ENCODE measurements at places on chromosomes 6 and 20.

- DNase-seq, result no peak
Observed at GRCh38 chr6:34128045-34128444, 17.8 kb downstream of the GRM4 start.

DNA sequence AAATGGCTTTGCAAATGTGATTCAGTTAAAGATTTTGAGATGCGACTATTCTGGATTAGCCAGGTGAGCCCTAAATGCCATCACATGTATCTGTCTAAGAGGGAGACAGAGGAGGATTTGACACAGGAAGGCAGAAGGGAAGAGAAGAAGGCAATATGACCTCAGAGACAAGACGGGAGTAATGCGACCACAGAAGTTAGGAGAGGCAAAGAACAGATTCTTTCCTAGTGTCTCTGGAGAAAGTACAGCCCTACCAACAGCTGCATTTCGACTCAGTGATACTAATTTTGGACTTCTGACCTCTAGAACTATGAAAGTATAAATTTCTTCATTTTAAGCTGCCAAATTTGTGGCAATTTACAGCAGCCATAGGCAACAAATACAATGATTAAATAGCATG lies 24.2 kb upstream of the TPD52L1 start:
- no peak for DNase-seq

- no peak for DNase-seq
Observed at GRCh38 chr6:24968783-24969182, 33.0 kb upstream of the RIPOR2 start.

DNA sequence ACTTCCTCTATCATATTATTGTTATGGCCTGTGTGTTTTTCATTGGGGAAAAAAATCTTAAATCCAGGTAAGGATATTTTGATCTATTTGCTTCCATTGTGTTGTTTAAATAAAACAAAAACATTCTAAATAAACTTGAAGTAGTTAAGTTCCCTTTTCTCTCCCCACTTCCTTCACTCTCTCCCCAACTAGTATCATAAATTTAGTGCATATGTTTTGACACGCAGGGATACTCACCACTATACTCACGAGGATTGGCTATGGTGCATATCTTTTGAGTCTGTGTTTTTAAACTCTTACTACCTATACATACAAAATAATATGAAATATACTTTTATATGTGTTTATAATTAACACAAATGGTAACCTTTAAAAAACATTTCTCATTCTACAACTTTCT lies 5.2 kb downstream of the TTLL9 start:
- no peak for DNase-seq

GRCh38 chr6:136171231-136171630 lies 78.9 kb downstream of the MTFR2 start:
- DNase-seq, result no peak

DNA sequence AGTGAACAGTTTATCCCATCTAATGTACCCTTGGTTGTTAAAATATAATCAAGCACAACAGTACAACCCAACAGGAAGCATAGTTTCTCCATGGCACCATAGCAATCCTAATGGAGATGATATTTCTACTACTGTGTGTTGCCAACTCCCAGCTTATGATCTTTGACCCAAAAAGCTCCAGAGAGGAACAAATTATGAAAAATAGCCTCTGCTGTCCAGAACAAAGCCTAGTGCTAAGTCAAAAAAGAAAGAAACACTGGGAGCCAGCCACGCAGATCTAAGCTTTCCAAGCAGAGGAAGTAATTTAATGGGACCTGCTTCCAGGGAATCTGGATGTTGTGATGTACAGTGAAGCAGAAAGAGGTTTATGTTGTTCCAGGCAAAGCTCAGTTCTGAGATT lies 52.2 kb upstream of the TASP1 start:
- DNase-seq, result no peak

DNA sequence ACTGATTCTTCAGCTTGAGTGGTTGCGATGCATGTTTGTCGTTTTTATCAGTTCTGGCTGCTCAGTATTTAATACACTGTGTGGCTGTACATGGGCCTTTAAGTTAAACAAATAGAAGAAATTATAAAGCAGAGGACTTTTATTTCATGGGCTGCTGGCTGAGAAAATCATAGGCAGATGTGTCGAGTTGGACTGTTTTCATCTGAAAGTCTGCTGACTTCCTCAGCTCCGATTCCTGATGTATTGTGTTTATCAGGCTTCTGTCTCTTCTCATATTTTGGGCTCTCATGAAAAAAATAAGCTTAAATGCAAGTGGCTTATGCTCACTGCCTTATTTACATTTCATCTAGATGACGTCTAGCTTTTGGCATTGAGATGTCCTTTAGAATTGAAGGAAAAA lies 129.5 kb upstream of the GGTLC1 start:
- no peak for DNase-seq

- no peak for DNase-seq
Observed at GRCh38 chr20:4820806-4821518, 99.3 kb downstream of the PRND start.

GRCh38 chr6:153003366-153003690 lies 819 bp upstream of the MTRF1L start:
- DNase-seq, result no peak

DNA sequence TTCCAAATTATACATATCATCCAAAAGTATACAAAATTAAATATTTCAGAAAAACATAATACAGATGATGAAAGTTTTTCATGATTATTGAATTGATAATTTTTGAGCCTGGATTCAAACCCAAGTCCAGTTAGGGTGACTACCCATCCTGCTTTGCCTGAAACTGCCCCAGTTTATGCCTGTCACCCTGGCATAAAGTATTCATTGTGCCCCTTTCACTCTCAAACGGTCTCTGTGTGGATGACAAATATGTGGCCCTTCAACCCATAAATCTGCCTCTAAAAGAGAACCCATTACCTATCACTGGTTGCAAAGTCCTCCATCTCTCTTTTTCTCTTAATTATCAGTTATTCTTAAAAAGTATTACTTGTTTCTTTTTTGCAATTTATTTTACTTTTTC lies 553.7 kb upstream of the JARID2 start:
- no peak for DNase-seq

- no peak for DNase-seq
Observed at GRCh38 chr6:53107091-53107490, 41.5 kb downstream of the GCM1 start.

GRCh38 chr6:147868427-147869190 lies 360.1 kb downstream of the SAMD5 start:
- no peak for DNase-seq

GRCh38 chr6:26025047-26025893 lies 62.0 kb upstream of the HFE start:
- DNase-seq, result no peak

DNA sequence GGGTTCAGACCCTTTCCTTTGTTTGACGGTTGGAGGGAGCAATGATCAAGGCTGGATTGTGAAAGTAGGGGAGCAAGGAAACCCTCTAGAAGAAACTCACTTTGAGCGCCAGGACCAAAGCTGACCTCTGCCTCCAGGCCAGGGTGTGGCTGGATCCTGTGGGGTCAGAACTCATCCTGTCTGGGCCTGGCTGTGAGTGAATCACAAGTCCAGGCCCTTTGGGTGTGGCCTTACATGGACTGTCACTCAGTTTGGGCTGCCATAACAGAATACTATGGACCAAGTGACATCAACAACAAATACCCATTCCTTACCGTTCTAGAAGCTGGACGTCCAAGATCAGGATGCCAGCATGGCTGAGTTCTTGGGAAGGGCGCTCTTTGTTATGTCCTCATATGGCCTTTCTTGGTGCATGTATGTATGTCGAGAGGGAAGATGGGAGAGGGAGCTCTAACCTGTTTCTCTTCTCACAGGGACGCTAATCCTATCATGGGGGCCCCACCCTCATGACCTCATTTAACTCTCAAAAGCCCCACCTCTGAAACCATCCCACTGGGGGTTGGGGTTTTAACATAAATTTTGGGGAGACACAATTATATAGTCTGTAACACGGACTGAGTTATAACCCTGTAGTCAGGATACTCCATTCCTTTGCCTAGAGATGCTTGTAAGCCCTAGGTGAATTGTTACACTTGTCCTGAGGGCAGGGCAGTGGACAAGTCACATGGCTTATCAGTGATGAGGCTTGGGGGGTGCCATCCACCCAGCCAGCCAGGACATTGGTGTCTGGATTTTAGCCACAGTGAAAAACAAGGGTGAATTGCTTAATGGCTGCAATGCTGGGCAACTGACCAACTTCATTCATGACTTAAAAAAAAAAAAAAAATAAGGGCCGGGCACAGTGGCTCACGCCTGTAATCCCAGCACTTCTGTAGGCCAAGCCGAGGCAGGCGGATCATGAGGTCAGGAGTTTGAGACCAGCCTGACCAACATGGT lies 80.0 kb downstream of the TRMT11 start:
- DNase-seq, result no peak

GRCh38 chr20:1415667-1416468 lies 23.0 kb upstream of the FKBP1A start:
- DNase-seq, result no peak

DNA sequence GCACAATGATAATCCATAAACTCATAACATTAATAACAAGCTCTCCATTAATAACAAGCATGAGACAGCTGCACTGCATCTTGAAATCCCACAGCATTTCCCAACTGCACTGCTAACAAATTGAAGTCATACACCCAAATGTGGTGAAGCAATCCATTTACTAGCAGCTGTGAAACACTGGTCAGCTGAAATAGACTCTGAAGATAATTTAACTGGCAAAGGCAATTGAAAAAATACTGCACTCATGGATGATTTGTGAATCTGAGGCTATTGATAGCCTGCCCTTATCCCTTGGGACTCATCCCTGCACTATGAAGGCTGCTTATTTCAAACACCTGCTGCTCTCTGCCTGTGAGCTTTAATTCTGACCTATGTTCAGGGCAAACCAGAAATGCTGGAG lies 49.1 kb upstream of the PLCB1 start:
- DNase-seq, result no peak

- DNase-seq, result no peak
Observed at GRCh38 chr6:154624038-154624599, 109.1 kb upstream of the SCAF8 start.

DNA sequence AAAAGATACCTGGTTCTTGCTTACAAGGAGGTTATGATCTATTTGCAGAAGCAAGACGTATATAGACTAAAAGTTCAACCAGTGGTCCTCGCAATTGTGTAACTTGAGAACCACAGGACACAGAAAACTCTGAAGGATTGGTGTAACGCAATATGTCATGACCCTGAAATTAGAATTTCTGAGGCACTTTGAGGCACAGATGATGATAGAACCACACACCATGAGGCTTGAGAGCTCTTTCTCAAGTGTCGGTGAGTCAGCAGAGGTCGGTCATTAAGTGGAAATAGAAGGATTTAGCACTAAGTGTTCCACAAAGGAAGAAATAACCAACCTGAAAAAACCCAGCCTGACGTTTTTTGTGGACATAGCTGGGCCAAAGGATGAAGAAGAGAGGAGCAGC lies 15.3 kb upstream of the CCN2 start:
- no peak for DNase-seq

GRCh38 chr20:36441416-36441815 lies 99.9 kb upstream of the MYL9 start:
- no peak for DNase-seq

DNA sequence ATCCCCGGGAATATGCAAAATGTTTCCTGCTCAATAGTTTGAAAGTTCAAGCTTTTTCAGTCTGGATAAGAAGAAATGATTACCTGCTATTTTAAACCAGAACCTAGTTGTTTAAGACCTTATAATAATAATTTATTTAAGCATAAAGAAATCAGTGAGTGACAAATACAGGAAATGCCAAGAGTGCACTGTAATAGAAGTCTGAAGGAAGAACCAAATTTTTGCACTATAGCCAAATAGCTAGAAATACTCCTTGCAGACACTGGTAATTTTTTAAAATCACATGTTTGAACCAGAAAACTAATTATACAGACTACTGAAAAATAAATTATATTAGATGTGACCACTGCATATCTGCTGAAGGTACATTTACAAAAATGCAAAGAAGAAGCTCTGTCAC lies 93.2 kb downstream of the MMS22L start:
- no peak for DNase-seq

All from activated T-cell treated with anti-CD3 and anti-CD28 coated beads for 1 hour (primary cell).